Kidney glomerular epithelial cell (primary cell): ENCODE measurements at places on chromosomes 7 and 10.

DNA sequence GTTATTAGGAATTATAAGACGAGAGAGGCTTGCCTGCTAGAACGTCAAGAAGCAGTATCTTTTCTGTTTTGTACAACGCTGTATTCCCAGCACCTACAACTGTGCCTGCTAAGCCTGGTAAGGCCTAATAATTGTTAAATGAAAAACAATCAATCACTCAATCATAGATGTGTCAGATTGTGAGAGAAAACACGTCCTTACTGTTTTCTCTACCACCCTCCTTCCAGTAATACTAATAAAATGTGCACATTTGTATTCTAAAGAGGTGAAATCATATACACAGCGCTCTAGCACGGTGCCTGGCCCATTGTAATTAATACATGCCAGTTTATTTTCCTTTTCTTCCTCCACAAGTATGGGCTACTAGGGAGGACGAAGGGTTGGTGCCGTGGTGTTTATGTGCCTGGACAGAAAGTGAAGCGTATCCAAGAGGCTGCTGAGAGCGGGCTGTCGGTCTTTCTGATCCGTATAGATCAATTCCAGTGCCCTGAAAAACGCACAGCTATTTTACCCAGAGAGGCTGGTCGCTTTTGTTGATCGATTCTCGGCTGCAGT, 1.5 kb upstream of the AUTS2 start:
- no peak for DNase-seq

GRCh38 chr7:155509725-155510551, 36.4 kb downstream of the CNPY1 start:
- no peak for DNase-seq

DNA sequence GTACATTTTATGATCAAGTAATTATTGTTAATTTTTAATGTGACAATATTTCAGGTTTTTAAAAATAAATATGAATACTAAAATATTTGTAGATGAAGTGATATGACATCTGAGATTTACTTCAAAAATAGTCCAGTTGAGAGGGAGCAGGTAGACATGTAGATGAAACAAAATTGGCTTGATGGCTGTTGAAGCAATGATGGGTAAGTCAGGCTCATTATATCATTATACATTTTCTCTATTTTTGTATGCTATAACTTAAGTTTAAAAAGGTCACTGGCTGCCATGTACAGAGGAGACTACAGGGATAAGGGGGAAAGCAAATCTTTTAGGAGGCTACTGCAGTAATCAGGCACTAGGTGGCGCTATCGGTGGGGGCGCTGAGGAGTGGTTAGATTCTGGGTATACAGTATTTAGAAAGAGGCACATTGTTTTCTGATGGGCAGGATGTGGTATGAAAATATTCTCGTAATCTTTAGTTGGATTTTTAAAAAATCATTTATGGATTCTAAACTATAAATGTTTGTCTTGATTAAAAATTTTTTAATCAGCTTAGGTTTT, 189.8 kb upstream of the IMMP2L start:
- DNase-seq = peak; percentile 23

DNA sequence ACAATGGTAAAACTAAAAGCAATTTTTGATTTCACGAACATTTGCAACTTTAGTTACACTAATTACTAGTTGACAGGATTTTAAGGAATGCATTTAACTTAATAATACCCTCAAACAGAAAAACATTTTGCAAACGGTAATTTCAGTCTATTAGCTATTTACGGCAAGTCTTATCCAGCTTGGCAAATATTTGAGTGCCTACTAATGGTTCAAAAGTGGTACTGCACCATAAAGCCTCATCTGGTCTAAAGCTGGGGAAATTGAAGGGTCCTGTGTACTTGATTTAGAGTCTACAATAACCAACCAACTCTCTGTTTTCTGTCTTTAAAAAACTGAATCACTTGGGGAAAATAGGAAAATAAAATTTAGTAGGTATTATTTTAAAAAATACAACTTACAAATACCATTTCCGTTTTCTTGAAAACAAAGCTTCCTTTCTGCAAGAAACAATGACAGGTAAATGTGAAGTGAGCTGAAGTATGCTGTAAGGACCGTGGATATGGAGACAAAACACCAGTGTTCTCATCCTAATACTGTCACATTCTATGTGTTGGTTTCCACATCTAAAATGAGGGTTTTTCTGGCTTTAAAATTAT, 142.3 kb downstream of the VPS50 start:
- DNase-seq = no peak

- peak; percentile 45 for DNase-seq
Measured at GRCh38 chr7:25246306-25246705, 18.0 kb upstream of the NPVF start.

- DNase-seq = no peak
Measured at GRCh38 chr7:28630350-28630749, 218.0 kb downstream of the CREB5 start.

- no peak for DNase-seq
Measured at GRCh38 chr7:147013825-147014224, 897.2 kb downstream of the CNTNAP2 start.

- no peak for DNase-seq
Measured at GRCh38 chr10:43421519-43421918, 12.5 kb upstream of the HNRNPF start.

GRCh38 chr7:27277628-27278027, 35.0 kb downstream of the EVX1 start:
- DNase-seq = peak; percentile 8

- no peak for DNase-seq
Measured at GRCh38 chr10:128880159-128880725, 586.8 kb upstream of the MGMT start.

DNA sequence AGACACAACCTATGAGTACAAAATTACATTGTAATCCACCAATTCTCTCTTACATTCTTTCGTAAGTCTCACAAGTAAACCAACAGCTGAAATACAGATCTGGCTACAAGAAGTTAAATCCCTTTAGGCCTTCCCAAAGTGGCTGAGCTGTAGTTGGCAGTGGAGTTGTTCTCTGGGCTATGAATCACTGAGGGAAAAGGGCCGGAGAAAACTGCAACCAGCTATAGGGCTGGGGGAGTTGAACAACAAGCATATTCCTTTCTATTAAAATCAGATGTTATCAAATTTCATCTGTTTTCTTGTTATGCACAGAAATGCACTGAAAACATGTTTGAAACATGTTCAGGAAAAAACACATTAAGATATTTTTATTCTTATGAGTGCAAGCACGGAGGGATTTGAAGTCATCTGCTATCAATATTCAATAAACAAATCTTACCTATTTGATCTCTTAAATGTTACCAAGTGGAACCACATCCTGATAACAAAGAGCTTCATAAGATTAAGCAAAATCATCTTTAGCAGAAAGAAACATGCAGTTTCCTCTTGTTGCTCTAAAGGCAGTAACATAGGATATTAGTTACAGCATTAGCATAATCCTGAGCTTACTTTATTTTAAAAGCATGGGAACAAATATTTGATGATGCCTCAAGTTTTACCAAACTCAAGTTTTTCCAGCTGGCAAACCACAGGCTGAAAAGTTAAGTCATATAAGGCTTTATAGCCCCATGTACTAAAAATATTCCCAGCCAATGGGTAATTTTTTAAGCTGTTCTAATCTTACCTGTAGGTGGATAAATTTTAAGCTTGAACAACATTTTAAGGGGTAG, 212.7 kb downstream of the TAX1BP1 start:
- DNase-seq = no peak

GRCh38 chr7:50814166-50814565, 31.5 kb upstream of the GRB10 start:
- DNase-seq = no peak

- DNase-seq = no peak
Measured at GRCh38 chr7:3302681-3303320, 1.7 kb downstream of the SDK1 start.

DNA sequence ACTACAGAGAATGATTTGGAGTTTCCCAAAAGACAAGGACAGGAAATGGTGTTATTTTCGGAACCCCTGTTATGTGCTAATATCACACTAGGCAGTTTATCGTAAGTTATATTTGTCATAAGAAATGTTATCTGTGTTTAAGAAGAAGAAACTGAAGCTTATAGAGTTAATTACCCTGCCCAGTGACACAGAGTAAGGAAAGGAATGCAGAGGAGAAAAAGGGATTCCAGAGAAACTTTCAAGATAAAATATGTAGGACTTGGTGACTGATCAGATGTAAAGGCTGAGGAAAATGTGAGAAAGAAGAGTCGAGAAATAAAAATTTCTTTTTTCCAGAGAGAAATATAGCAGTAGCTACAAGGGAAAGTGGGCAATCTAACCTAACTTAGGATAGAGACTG, 63.5 kb upstream of the ZNF746 start:
- DNase-seq = no peak

DNA sequence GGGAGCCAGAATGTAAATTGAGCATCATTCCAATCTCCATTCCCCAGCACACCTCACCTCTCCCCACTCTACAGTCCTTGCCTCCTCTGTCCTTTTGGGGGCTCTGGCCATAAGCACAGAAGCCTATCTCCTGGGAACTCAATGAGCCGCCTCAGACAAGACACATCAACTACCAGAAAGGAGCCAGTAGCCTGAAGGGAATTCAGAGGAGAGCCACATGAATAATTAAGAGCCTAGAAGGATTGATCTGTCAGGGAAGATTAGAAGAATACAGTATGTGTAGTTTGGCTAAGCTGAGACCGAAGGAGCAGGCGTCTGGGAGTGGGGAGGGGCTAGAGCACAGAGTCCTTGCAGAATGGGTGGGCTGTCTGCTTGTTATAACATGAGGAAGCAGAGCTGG, 31.2 kb downstream of the FRMD4A start:
- DNase-seq = no peak

- DNase-seq = no peak
Measured at GRCh38 chr7:90536449-90536848, 59.7 kb upstream of the CDK14 start.

- no peak for DNase-seq
Measured at GRCh38 chr7:68823996-68824780, 774.1 kb upstream of the AUTS2 start.

DNA sequence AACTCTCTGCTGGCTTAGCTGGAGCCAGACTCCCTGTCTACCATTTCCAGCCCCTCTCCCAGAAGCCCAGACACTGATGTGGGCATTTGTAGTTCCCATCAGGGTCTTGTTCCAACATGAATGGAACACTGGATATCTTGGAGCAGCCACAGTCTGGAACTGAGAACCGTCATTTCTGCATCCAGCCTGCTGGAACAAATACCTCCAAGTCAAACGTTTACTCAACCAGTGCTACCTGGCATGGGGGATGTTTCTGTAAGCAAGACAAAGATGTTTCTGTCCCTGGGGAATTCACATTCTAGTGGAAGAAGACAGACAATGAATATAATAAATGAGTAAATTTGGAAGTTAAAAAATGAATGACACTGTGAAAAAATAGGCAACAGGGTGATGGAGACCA, 70.8 kb upstream of the ZNF438 start:
- DNase-seq = no peak

DNA sequence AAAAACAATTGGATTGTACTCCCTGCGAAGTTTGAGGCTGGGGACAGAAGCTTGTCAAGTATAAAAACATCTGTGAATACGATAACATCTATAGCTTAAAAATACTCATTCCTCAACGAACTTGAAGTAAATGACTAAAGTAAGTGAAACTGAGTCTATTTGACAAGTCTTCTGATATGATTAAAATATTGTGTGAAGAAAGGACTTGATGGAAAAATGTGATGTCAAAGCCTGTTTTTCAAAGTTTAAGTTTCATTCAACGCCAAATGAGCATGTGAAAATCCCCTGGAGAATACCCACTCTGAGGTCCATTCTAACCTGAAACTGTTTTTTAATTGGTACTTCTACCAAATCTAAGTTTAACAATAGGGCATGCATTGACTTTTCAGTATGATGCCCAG, 122.3 kb upstream of the MDFIC start:
- no peak for DNase-seq

DNA sequence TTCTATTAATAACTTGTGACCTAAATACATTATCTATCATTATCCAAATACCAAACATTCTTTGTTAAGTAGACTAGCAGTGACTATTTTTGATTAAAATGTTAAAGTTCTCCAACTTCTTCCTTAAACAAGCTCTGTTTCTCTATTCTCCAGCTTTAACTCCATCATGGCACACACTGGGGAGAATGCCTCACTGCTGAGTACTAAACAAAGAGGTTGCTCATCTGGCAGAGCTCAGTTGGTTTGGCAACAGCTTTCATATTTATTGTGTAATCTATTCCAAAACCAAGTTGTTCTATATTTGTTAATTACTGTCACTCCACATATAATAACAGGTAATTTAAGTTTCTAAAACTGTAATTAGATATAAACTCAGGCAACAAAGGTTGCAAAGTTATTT, 89.6 kb downstream of the USP6NL start:
- no peak for DNase-seq

GRCh38 chr7:29921404-29922010, 68.1 kb downstream of the SCRN1 start:
- peak; percentile 38 for DNase-seq

GRCh38 chr7:7630626-7631329, 9.8 kb upstream of the UMAD1 start:
- DNase-seq = no peak

- DNase-seq = no peak
Measured at GRCh38 chr7:105022458-105022857, 8.5 kb downstream of the KMT2E start.

- no peak for DNase-seq
Measured at GRCh38 chr7:98617051-98617959, at the start of gene NPTX2. TSS of gene NPTX2 (plus strand) at chr7:98617285. CDS start at chr7:98617462, 177 bp downstream.

DNA sequence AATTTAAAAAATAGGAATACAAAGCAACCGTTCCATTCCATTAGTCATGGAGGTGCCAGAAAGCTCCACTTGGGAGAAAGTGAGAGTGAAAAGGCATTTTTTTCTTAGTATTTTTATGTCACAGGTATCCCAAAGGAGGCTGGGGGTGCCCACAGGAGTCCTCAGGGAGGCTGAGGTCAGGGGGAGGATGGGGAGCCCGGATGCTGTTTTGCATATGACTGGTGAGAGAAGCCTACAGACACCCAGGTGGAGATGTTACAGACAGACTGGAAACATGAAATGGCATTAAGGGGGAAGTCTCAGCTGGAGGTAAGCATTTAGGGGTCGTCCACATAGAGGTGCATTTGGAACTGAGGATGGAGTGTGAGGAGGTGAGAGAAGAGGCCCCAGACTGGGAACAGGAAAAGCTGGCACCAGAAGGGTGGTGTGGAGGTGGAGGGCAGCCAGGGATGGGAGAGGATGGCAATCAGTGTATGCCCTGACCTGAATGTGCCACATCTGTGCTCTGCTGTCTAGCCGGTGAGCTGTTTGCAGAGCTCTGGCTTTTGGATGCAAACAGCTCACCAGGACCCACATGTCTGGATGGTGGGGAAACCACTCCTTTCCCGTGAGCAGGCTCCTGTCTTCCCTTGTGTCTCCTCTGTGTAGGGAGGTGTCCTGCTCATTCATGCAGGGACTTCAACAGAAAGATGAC, 101.1 kb downstream of the RAMP3 start:
- DNase-seq = no peak

GRCh38 chr10:129373718-129374117, 93.3 kb upstream of the MGMT start:
- no peak for DNase-seq

GRCh38 chr7:132866551-132866950, 215.3 kb downstream of the CHCHD3 start:
- no peak for DNase-seq

- no peak for DNase-seq
Measured at GRCh38 chr7:41872966-41873365, 170.1 kb upstream of the INHBA start.
